ENCODE measurements at places on chromosomes 12 and 14.

GRCh38 chr12:51171884-51172514, 936 bp downstream of the TFCP2 start:
- peak; percentile 68 for DNase-seq

GRCh38 chr12:92108651-92109050, 37.0 kb downstream of the BTG1 start:
- DNase-seq = no peak

GRCh38 chr14:59150990-59151389, 37.5 kb upstream of the DAAM1 start:
- DNase-seq = no peak

- DNase-seq = no peak
These were observed 23.1 kb downstream of the EXD2 start for GRCh38 chr14:69214393-69214792.

DNA sequence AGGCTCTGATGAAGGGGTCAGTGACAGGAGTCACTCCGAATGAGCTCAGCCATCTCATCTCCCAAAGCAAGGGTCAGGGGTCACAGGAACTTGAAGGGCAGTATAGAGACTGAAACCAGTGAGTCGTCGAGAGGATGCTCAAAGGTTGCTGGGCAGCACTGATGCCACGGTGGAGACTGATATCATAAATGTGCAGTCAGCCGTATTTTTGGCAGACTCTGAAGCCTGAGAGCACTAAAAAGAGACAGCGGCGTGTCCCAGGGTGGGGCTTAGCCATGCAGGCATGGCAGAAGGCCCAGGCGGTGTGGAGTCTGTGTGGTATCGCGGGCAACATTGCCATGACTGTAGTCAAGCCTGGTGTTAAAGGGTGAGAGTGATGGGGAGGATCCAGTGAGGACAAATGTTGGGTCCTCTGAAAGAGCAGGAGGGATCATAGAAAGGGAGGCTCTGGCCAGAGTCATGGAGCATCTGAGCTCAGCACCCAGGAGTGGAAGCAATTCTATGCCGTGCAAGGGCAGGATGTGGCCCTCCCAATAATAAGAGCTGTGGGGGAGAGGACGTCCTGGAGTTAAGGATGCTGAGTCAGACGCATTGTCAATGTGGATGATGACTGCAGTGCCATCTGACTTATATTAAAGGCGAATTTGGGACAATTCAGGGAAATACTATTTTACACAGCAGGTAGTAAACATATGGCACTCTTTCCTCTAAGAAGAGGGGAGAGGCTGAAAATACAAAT, 241.2 kb upstream of the FKBP4 start:
- no peak for DNase-seq

GRCh38 chr12:59181196-59181777, 261.0 kb upstream of the LRIG3 start:
- no peak for DNase-seq

GRCh38 chr14:33946679-33947476, 4.0 kb downstream of the EGLN3 start:
- DNase-seq = no peak
